CD8-positive, alpha-beta T cell (primary cell): ENCODE measurements at places on chromosomes 13 and 19. TPM values are rescaled to one million over a fixed set of nuclear protein-coding genes. Genes with fewer than 3 reads are reported as not detected.
A peak's percentile ranks its signal among the peaks of the same experiment; 100 is the strongest.

The ACER1 gene
- total RNA-seq: 1.7 TPM

The UBE2L5 gene
- not detected for total RNA-seq

GRCh38 chr13:40503966-40504591 is 162.4 kb downstream of the FOXO1 start:
- DNase-seq: no peak

DNA sequence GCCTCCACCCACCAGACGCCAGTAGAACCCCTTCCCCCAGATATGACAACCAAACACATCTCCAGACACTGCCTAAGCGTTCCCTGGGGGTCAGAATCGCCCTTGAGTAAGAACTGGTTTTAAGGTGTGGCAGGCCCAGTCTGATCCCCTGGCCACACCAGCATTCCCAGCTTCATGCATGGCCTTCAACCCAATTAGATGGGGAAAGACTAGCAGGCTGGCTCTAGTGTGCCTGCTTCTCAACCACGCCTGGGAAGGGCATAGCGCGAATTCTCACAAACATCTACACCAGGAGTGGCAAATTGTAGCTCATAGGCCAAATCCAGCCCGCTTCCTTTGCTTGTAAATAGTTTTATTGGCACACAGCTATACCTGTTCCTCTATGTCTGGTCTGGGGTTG is 13.6 kb downstream of the HAUS8 start:
- DNase-seq: no peak

The CCL25 gene
- total RNA-seq: not detected

The MATK gene
- total RNA-seq: 40.0 TPM

The CEACAM20 gene
- not detected for total RNA-seq

The CDC42EP5 gene
- not detected for total RNA-seq

GRCh38 chr19:8311461-8312260 is 3.5 kb upstream of the CD320 start:
- DNase-seq: no peak

DNA sequence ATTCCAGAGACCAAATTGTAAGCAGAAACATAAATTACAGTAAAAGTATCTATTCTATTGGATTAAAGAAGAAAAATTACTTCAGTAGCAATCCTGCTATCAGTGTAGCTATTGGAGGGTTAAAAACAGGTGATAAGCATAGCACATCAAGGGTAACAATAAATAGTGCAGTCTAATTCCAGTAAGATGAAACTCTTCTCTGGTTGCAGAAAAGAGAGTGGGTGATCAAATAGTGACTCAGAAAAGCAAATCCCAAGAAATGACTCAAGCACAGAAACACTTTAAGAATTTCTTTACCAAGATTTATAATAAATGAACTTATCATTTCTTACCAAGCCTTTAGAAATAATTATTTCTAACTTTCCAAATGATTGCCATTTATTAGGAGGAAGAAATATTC is 135.7 kb downstream of the LMO7 start:
- DNase-seq: no peak

DNA sequence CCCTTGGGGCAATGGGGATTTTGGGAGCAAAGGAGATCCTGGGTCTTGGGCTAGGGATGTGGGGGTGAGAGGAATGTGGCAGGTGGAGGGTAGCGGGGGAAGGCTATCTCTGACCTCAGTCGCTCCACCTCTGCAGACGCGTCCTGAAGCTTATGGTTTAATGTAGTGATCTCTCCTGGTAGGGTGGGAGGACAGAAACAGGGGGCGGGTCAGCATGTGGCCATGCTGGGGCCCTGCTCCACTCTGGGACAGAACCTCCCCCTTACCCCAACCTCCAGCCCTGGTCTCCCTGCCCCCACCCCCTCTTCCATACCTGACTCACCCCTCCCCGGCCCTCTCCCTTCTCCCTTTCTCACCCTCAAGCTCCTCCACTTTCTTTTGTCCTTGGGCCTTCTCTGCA is 1.4 kb downstream of the BST2 start:
- no peak for DNase-seq

The KLK10 gene
- not detected for total RNA-seq

The SLC5A5 gene
- total RNA-seq: 1.3 TPM

DNA sequence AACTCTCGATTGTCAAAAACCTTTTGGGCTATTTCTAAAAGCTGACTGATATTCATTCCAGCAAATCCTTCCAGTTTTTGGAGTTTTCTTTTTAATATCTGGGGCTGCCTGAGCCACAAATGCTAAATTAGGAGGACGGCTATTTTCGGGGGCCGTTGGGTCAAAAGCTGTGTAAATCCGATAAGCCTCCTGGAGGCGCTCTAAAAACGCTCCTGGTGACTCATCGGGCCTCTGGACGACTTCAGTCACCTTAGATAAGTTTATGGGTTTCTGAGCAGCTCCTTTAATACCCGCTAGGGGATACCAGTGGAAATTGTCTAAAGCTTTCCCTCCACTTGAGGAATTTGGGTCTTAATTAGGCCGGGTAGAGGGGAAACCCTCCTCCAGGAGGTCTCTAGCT is 66.4 kb downstream of the ZNF730 start:
- no peak for DNase-seq

DNA sequence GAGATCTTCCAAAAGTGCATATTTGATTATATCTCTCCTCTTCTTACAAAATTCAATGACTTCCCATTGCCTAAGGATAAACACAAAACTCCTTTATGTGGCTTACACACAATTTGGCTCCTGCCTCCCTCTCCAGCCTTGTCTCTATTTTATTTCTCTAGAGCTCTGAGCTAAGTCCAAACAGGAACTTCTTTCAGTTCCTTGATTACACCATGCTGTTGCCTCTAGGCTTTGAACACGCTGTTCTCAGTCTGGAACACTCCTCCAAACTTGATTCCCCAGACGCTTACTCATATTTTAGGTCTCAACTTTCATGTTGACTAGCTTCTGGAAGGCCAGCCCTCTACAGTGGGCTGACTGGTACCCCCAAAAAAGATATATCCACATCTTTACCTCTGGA is 258.5 kb downstream of the COG6 start:
- DNase-seq: no peak

DNA sequence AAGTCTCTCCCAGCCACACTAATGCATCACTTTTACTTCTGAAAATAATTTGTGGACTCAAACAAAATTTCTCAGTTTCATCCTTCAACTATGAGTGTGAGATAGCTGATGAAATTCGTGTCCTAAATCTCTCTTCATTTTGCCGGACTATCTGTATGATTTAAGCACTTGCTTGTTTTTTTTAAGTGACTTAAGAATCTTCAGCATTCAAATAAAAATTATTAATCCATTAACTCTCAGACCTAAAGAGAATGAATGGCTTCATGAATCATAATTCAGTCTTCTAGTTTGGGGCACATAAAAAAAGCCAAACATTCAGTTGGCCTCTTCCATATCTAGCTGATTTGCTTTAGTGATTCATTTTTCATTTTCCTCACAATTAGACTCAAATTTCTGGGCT is 579.5 kb downstream of the DCT start:
- DNase-seq: no peak

DNA sequence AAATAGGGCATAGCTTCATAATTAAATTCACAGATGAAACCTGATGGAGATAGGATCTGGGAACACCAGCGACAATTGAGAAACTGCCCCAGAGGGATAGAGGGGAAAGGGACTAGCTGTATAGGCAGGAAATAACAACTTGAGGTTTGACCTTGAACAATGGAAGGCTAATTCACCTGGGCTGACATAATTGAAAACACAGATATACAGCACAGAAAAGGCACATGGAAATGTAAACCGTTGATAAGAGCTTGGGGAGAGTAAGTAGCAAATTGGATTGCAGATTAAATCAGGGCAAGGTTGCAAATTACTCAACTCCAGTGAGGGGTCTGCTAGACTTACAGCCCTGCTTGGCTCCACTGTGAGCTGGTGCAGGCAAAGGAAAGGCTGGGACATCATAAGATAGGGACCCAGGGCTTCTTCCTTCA is 246.7 kb downstream of the DLEU7 start:
- DNase-seq: no peak

DNA sequence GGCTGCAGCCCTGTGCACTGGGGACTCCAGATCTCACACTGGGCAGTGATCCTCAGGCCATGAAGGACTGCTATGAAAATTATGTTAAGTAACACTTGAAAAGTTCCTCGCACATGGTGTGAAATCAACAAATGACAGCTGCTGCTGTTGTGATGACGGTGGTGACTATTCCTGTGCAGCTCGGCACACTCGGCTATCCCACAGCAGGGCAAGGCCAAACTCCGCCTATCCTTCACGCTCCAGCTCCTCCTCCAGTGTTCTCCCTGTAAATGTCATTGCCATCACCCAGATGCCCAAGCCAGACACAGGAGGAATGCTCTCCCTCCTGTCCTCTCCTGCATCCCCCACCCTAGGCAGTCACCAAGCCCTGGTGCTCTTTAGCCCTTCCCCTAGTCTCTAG is 31.3 kb downstream of the GRIK5 start:
- DNase-seq: no peak

The KRTDAP gene
- total RNA-seq: not detected

DNA sequence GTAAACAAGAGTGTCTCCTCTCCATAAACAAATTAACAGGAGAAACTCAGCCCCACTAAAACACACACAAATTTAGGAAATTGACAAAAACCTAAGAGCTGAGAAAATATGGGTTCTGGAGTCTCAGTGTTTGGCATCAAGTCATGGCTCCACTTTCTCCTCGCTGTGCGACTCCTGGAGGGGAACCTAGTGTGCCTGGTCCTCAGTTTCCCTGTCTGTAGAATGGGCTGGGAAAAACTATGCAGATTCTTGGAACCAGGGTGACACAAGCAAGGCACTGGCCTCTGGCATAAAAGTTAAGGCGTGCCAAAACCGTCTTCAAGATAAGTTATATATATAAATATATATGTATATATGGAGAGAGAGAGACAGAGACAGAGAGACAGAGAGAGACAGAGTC is 83.9 kb downstream of the INSR start:
- no peak for DNase-seq

- DNase-seq: no peak
These were observed 19.3 kb upstream of the RAB20 start for GRCh38 chr13:110580800-110581199.

DNA sequence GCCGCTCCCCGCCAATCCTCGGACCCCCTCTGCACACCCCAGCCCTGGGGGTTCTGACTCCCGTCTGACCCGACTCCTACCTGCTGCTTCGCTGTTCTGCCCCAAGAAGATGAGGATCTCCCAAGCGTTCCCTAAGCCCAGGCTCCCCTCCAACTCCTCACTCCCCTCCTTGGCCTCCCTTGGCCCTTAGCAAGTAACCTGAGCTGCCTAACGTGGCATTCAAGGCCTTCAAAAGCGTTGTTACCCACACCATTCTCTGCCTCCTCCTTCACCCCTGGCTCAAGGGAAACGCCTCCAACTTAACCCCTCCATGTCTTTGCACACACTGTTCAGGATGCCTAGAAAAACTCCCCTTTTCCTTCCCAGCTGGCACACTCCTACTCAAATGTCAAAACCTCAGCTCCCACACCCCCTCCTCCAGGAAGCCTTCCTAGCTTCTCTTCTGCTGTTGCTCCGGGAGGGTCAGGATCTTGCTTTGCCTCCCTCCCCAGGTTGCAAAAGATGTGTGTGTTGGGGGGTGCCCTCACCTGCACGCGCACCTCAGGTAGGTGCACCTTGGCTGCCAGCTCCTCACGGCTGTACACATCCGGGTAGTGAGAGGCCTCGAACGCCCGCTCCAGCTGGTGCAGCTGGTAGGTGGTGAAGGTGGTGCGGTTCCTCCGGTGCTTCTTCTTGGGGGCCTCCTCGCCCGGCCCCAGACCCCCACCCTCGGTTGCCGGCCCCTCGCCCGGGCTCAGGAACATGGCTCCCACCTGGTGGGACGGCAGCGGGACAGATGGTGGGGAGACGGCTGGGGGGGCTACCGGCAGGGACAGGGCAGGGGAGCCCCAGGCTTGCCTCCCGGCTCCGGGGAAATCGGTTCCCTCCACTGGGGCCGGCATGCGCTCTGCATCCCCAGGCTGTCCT is 775 bp downstream of the RAX2 start:
- no peak for DNase-seq

The PSG2 gene
- not detected for total RNA-seq

GRCh38 chr19:2046046-2046907 is 4.8 kb downstream of the MKNK2 start:
- no peak for DNase-seq

DNA sequence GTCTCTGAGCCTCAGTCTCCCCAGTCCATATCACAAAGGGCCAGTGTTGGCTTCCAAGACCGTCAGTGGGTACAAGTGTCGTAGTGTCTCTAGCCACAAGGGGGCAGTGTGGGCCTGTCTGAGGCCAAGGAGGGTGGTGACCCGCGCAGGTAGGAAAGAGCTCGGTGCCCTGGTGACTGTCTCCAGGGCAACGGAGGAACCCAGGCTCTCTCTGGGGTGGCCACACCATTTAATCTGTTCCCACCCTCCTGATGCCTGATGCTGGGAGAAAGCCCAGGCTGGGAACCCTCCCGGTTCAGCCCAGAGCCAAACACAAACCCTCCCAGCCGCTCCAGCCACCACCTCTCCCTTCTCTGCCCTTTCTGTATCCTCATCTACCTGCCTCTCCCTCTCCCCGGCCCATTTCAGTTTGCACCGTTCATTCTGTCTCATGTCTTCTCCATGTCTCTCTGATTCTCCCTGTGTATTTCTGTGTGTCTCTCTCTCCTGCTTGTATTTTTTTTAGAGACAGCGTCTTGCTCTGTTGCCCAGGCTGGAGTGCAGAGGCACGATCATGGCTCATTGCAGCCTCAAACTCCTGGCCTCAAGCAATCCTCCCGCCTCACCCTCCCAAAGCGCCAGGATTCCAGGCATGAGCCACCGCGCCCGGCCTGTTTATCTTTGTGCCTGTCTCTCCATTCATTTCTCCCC is 17.5 kb upstream of the MEIS3 start:
- peak; percentile 92 for DNase-seq

DNA sequence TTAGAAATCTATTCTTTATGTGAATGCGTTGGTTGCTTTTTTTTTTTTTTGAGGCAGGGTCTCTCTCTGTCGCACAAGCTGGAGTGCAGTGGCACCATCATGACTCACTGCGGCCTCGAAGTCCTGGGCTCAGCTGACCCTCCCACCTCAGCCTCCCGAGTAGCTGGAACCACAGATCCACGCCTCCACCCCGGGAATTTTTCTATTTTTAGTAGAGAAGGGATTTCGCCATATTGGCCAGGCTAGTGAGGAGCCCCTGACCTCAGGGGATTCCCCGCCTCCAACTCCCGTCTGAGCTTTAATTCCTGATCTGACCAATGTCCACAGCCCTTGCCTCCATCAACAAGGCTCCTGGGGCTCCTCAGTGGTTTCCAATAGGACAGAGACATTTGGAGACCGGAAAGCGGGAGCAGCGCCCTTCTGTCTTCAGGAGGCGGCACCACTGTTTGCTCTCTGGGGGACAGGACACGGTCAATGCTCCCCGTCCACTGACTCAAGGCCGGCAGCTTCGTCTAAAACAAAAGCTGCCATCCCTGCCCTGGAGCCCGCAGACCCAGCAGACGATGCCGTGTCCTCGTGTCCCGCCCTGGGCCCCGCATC is 503 bp downstream of the TUBA3C start:
- DNase-seq: no peak

DNA sequence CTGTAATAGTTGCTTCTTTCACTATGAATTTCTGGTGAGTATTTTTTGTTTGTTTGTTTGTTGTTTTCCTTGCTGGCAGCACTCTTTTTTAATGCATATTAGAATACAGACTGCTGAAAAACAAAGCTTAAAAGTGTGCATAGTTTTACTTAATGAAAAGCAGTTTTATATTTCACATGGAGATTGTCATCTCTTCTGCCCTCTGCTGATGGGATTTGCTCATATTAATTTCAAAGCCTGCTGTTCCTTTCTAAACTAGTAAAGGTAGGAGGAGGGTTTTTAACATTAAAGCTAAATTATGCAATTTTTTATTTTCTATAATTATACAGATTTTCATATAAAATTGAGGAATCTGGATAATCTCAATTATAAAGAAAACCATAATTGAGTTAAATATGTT is 692.6 kb upstream of the SLITRK1 start:
- DNase-seq: no peak

GRCh38 chr13:102935896-102936321 is 90.1 kb downstream of the ERCC5 start:
- DNase-seq: no peak
